NCI-H510A treated with DMSO at 0.1 percent for 48 hours (cell line): ENCODE measurements at places on chromosomes 1 and 21.

- DNase-seq: no peak
Observed at GRCh38 chr21:41432562-41433460, 6.8 kb downstream of the MX1 start.

DNA sequence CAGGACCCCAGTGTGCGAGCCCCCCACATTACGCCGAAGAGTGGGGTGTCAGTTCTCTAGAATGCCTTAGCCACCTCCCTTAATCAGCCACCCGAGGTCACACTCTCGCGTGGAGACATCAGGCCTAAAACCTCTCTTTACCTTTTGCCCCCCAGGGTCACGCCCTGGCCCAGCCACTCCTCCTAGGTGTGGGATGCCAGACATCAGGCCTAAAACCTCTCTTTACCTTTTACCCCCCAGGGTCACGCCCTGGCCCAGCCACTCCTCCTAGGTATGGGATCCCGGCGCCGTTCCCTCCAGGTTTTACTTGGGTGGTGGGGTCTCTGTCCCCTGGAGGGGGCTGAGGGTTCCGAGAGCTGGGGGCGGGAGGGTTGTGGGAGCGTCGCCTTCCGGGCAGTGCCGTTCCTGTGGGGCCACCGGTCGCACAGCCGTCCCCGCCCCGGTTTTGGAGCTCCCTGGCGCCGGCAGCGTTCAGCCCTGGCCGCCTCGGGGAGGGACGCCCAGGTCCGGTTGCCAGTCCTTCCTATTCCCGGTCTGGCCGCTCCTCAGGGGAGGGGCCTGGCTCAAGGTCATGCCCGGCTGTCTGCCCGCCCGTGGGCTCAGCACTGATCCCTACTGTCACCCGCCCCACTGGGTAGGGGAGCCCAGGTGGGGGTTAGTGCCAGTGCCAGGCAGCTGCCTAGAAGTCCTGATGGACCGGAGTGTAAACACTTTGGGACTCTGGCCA, 882 bp downstream of the VPS13D start:
- DNase-seq: no peak

DNA sequence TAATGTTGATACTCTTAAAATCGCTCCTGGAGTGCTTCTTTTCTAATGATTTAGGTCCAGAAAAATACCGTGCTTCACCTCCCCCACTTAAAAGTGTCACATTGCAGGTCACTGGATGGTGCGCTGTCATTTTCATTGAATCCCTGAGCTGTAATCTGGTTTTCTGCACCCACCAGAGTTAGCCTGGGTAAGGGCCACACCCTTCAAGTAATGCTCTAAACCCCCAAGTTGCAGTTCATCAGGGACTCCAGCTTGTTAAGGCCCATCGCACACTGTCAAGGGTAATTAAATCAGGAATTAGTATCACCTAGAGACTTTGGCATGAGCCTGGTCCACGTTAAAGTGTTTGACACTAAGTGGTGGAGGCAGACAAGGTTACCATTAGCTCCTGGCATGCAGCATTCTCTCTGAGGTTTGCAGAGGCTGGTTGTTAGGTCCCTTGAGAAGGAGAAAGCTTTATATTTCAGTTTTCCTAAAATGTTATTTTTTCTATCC, 34.0 kb downstream of the ASTN1 start:
- DNase-seq: no peak

- DNase-seq: no peak
Observed at GRCh38 chr1:54998100-54998499, 633 bp upstream of the BSND start.

DNA sequence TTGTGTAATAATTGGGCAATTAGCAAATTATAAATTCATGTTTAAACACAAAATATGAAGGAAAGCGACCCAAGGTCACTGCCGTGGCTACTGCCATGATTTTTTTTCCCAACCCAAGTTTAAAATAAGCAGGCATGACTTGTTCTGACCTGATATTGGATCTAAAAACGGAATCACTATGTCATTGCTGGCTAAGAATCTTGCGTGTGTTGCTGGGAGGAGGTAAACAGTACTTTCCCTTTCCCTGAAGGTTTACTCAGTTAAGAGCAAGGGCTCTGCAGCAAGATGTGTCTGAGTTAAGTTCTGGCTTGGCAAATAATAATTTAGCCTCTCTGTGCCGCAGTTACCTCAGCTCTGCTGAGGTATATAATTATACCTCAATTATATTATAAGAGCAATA, 125.7 kb upstream of the L1TD1 start:
- no peak for DNase-seq

- no peak for DNase-seq
Observed at GRCh38 chr1:32405672-32406467, 11.6 kb upstream of the BSDC1 start.

DNA sequence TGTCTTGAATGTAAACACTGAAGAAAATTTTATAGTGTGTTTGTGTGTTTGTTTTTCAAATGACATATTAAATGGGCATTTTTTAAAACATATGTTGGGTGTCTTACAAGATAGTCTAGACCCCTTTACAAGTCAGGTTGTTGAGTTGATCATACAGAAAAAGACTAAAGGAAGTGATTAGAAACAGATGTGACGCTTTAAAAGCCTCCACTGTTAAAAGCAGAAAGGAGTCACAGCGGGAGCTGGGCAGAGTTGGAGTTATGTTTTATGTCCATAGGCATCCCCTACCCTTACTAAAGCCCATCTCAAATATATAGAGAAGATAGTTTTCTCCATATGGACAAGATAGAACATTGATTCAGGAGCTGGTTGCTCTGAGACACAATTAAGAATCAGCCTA, 393.9 kb downstream of the PLPP3 start:
- DNase-seq: no peak

DNA sequence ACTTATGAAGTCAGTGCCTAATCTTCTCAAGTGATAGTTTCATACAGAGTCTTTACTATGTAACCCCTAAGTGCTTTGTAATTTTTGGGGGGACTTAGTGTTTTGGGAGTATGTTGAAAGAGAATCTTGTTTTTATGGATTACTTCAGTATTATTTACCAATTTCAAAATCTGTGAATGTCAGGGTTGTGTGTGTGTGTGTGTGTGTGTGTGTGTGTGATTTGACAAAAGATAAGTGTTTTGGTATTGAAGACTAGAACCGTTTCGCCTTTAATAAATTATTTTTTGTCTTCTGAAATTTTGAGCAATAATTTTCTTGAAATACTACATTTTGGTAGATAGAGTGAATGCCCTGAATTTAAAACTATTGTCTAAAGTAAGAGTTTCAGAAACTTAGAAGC, 5.8 kb downstream of the MAGI3 start:
- DNase-seq: no peak

- no peak for DNase-seq
Observed at GRCh38 chr1:166902279-166902678, 26.2 kb upstream of the TADA1 start.

DNA sequence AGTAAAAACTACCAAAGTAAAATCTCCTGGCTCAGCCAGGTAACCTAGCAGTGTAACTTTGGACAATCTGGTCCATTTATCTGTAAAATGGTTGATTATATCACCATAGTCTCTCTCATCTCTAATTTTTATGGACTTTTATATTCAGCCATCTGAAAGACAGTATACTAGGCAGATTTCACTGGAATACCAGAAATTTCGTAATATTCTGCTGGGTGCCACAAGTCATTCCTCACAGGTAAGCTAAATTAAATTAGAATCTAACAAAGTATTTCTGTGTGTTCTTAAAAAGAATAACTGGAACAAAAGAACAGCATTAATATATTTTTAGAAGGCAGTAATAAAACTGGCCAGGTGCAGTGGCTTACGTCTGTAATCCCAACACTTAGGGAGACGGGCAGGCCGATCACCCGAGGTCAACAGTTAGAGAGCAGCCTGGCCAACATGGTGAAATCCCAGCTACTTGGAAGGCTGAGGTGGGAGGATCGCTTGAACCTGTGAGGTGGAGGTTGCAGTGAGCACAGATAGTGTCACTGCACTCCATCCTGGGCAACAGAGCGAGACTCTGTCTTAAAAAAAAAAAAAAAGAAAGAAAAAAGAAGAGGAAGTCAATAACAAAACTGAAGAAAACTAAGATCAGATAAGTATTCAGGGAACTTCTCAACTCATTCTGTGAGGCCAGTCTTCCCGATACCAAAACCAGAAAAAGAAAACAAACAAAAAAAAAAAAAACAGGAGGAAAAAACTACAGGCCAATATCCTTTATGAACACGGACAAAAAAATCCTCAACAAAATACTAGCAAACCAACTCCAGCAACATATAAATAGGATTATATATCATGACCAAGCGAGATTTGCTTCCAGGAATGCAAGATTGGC, 35.9 kb downstream of the PIK3R3 start:
- DNase-seq: no peak

DNA sequence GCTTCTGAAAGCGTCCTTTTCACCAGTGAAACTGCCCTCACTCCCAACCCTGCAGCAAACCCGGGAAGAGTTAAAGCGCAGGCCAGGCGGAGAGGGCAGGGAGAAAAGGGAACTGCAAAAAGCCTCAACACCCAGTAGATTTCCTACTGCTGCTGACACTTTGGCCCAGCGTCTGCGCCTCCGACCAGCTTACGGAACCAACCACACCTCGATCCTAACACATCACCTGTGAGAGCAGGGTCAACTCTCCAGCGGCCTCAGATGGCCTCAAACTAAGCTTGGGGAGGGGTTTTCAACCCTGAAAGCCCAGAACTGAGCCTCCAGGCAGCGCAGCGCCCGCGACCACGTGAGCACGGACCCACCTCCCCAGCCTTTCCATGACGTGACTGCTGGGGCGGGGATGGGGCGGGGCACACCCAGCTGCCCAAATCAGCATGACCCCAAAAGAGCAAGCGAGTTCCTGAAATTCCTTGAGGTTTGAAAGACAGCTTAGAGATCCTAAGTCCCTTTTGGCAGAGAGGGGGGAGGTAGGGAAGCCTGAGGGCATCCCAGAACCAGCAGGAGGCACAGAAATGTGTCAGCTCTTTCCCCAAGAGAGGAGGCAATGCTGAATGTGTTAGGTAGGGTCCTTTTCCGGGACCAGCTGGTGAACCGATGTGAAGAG, 59.1 kb downstream of the ITPKB start:
- DNase-seq: no peak

DNA sequence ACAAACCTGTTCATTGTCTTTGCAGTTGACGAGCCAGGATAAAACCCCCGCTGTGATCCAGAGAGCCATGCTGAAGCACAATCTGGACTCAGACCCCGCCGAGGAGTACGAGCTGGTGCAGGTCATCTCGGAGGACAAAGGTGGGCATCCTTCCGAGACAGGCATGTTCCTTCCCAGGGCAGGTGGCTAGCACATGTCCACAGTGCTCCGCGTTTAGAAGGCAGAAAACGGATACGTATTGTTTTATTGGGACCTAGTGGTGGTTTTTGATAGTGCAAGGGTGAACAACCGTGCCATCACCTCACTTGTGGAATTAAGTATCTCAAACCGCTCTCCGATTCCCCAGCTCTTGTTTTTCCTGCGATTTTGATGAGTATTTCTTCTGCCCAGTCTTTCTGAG, 115.3 kb downstream of the COLGALT2 start:
- DNase-seq: no peak

DNA sequence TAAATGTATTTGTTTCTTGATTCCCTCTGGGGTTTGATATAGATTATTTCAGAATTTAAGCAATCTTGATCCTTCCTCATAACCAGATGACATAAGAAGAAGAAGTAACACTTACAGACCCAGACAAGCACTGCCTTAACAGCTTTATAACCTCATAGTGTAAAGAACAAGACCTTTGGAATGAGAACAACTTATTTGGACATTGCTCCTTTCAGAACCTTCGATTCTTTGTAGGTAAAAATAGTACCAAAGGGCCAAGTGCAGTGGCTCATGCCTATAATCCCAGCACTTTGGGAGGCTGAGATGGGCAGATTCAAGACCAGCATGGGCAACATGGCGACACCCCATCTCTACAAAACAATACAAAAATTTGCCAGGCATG, 15.0 kb downstream of the TM2D1 start:
- DNase-seq: no peak

- DNase-seq: no peak
Observed at GRCh38 chr1:201072922-201073321, 39.3 kb downstream of the CACNA1S start.

DNA sequence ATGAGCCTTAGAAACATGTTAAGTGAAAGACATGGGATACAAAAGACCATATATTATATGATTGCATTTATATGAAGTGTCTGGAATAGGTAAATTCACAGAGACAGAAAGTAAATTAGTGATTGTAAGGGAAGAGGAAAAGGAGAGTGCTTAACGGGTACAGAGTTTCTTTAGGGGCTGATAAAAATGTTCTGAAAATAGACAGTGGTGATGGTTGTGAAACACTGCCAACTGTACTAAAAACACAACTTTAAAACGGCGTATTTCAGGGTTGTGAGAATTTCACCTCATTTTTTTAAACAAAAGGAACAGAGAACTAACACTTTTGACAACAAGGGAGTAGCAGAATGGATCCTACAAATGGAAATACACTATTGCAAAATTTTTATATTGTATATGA, 13.4 kb downstream of the COP1 start:
- no peak for DNase-seq

GRCh38 chr1:9437961-9438430, 101.3 kb upstream of the SLC25A33 start:
- DNase-seq: no peak

- no peak for DNase-seq
Observed at GRCh38 chr1:75053207-75053606, 81.0 kb upstream of the LHX8 start.

DNA sequence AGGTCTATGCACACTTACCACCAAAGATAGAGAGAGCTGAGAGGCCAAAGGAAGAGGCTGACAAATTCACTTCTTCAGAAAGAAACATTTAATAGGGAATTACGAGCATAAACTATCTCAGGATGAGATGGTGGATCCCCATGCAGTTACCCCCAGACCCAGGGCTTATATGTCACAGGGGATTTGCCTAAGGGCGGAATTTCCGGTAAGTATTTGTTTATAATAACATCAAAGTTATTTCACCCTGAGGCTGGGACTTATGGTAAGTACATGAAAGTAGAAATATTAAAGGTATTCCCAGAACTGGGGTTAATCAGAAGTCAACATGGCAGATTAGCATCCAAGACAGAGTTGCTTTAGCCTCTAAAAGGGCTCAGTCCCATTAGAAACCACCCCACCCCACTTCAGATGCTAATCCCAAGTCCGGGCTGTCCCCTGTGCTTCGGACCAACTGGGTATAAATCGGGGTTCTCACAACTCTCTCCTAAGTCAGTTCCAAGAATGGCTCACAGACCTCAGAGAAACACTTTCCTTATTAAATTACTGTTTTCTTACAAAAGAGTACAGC, 247.4 kb upstream of the ZP4 start:
- no peak for DNase-seq

- DNase-seq: no peak
Observed at GRCh38 chr1:160124705-160125478, 9.3 kb downstream of the ATP1A2 start.
